ENCODE measurements at places on chromosomes 13 and 19.

DNA sequence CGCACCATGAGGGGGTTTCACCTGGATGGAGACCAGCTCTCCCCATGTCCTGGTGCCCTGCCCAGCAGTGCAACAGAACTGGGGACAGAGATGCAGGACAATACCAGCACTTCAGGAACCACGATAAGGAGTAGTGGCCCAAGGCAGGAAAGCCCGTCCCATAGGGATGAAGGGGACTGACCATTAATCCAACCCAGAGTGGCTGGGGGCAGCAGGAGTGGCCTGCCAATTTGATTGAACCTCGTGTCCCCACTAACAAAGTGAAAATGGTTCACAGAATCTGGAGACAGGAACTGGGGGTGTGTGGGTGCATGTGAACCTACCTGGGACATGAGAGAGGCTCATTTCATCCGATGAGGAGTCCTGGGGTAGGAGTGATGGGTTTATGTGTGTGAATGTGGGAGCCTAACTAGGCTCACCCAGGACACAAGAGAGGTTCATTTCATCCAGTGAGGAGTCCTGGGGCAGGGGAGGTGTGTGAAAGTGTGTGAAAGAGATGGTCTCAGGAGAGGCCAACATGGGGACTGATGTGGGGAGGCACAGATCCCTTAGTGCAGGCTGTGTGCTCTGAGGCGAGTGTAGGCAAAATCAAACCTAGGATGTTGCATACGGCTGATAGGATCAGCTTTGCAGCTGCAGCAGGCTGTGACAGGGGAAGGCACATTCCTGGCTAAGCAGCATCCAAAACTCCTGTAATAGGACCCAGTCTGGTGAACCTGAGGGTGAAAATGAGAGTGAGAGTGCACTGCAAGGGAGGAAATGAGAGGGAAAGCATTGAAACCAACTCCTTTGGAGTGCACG is 98.2 kb downstream of the ZNF429 start:
- DNase-seq, result no peak

- no peak for DNase-seq
Measured at GRCh38 chr19:29505097-29505824, 20.5 kb upstream of the VSTM2B start.

DNA sequence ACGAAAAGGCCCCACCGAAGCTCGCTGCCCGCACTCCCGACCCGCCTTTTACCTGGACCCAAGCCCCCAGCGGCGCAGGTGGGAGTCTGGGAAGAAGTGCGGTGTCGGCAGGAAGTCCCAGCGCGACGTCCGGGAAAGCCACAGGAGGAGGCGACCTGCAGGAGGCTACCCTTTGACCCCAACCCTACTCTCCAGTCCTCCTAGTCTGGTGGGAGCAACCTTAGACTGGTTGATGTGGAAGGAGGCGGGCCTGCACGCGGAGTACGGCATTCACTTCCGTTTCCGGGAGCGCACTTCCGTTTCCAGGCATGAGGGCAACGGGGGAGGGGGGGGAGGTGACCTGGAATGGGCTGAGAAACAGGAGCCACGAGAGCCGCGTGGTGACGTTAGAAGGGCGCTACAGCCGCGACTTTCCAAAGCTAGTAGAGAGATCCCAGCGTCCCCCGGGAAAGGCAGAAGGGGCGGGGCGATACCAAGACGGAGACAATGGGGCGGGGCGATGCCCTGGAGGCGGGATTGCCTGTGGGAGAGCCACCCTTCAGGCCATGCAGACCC is 28.5 kb downstream of the ZNF266 start:
- DNase-seq, result peak; percentile 49

DNA sequence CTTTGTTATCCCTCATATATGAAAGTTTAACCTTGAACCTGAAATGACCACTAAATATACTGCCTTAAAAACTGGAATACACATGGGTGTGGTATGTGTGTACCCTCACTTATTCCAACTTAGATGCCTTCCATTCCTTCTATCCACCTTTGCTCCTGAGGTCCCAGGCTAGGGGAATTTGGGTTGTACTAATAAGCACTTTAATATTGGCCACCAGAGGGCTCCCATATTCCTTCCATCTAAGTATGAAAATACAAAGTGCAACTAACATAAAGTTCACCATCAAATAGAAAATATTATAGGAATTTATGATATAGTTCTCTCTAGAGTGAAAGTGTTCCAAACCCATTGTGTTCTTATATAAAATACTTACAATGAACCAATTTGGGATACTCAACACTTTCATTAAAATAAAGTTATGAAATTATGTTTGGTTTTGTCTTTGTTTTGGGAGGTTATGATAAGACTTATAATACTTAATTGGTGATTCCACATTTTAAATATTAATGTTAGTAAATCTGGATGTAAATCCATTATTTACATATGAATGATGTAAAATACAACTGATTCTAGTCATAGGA is 62.3 kb downstream of the ITGBL1 start:
- DNase-seq, result peak; percentile 69

GRCh38 chr19:50357178-50358100 is 8.0 kb downstream of the NAPSA start:
- peak; percentile 85 for DNase-seq

DNA sequence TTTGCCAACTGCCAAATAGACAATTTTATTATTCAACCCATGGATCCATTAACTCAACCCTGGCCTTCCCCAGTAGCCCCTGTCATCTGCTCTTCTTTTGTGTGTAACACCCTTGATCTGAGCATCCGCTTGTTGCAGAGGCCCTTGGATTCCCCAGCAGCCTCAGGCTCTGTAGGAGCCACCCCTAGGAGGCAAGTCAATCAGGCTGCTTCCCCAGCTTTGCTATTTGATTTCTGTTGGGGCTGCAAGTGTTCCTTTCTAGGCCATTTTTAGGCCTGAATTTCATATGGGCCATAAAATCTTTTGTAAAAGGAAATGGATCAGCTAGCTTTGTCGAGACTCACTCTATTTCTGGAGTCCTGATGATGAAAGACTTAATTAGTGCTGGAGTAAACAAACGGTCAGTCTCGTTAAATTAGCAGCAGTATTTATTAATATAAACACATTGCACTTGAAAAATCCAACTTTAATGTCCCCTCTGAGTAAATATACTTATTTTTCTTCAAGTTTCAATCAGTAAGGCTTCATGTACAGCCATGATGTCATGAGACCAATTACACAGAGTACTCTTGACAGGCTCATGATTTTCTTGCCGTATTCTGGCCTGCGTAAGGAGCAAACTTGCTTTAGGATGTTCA is 105.3 kb downstream of the RGCC start:
- DNase-seq, result no peak

GRCh38 chr13:110010404-110011138 is 224.2 kb upstream of the IRS2 start:
- DNase-seq, result no peak

GRCh38 chr13:73428137-73428536 is 369.3 kb downstream of the KLF5 start:
- DNase-seq, result no peak

GRCh38 chr13:27171244-27171826 is at the start of gene USP12:
TSS of gene USP12 (minus strand) at chr13:27171811. CDS start at chr13:27171639, 172 bp downstream.
- DNase-seq, result peak; percentile 63

DNA sequence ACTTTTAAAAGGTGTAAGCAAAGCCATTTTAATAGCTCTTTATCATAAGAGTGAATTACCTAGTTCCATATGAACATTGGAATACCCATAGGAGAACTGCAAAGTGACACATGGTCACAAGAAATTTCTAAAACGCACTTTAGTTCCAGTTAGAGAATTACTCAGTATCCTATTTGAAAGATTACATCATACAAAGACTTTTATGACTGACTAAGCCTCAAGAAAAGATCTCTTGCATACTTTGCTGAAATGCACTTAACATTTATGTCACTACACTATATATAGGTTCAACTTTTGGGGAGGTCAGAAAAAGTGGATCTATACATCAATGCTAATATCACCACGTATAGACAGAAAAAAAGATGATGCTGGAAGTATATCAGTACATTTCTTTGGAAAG is 7.1 kb downstream of the PCDH9 start:
- DNase-seq, result no peak

DNA sequence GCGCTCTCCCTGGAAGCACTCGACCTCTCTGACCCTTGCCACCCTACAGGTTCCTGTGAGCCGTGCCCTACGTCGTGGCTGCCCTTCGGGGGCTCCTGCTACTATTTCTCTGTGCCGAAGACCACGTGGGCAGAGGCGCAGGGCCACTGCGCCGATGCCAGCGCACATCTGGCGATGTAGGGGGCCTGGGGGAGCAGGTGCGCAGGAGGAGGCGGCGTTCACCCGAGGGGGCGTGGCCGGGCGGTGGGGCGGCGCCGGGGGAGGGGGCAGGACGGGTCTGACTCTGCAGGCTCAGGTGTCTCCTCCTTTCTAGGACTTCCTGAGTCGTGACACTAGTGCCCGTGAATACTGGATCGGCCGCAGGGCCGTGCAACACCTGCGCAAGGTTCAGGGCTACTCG is 26.4 kb downstream of the CLEC4M start:
- no peak for DNase-seq

DNA sequence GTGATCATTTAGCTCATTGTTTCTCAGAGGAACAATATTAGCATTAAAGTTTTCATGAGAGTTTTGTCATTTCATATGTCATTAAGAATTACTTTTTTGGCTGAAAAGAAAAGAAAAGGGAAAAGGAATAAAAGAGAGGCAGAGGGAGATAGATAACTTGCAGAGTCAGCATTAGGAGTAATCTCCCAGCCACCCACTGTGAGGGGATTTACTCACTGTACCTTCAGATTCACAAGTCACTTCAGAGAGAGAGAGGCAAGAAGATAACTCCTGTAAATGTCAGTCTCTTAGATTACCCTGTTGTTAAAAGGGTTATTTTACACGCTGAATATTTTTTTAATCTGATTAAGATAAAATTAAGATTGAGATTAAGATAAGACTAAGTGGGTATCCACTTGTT is 125.2 kb downstream of the POU4F1 start:
- no peak for DNase-seq

DNA sequence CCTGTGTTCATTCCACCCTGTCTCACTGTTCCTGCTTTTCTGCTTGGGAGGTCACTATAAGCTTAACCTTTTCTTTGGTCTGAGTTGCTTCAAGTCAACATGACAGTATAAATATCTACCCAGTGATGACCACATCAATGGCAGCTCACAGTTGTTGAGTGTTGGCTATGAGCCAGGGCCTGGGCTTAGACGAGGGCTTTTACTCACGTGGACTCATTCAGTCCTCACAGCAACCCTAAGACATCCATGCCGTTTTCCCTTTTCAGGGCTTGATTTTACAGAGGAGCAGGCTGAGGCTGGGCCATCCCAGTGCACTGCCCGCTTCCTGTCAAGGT is 10.2 kb upstream of the CCDC97 start:
- no peak for DNase-seq

DNA sequence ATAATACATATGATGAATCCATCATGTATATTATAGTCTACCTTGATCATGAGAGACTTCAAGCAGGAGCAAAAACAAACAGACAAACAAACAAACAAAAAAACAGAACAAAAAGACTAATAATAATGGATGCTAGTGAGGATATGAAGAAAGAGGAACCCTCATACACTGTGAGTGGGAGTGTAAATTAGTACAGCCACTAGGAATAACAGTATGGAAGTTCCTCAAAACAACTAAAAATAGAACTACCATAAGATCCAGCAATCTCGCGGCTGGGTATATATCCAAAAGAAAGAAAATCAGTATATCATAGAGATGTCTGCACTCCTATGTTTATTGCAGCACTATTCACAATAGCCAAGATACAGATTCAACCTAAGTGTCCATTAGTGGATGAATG is 7.0 kb upstream of the DLEU7 start:
- no peak for DNase-seq

- DNase-seq, result no peak
Measured at GRCh38 chr13:41111454-41111853, 21.1 kb downstream of the KBTBD6 start.

DNA sequence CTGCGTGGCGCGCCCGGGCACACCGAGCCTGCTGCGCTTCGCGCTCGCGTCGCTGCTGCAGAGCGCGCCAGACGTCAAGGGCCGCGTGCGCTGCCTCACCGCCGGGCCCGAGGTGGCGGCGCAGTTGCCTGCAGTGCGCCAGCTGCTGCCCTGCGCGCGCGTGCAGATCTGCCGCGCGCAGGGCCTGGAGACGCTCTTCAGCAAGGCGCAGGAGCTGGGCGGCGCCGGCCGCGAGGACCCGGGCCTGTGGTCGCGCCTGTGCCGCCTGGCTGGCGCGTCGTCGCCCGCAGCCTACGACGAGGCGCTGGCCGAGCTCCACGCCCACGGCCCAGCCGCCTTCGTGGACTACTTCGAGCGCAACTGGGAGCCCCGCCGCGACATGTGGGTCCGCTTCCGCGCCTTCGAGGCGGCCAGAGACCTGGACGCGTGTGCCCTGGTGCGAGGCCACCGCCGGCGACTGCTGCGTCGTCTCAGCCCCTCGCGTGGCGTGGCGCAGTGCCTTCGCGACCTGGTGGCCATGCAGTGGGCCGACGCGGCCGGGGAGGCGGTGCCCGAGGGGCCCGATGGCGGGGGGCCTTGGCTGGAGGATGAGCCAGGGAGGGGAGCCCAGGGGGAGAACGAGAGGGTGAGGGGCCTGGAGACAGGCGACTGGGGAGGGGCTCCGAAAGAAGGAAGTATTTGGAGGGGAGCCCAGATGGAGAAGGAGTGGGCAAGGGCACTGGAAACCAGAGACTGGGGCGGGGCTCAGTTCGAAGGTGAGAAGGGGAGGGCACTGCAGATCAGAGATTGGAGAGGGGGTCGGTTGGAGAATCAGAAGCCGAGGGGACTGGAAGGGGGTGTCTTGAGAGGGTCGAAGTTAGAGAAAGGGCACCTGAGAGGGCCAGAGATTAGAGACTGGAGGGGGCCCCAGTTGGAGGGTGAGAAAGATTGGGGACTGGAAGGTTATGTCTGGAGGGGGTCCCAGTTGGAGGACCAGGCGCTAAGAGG is 24.7 kb downstream of the ZSWIM9 start:
- no peak for DNase-seq

- DNase-seq, result no peak
Measured at GRCh38 chr19:8835446-8835845, 3.3 kb downstream of the MBD3L1 start.

DNA sequence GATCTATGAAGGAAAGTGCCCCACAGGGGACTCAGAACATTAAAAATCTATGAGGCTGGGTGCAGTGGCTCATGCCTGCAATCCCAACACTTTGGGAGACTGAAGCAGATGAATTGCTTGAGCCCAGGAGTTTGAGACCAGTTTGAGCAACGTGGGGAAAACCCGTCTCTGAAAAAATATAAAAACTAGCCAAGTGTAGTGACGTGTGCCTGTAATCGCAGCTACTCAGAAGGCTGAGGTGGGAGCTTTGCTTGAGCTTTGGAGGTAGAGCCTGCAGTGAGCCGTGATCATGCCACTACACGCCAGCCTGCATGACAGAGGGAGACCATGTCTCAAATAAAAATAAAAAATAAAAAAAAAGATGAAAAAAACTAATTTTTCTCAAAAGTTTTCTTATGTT is 1070.6 kb downstream of the PCDH9 start:
- DNase-seq, result no peak

GRCh38 chr13:80562433-80563156 is 221.7 kb upstream of the SPRY2 start:
- peak; percentile 82 for DNase-seq

GRCh38 chr13:24183741-24184182 is 23.2 kb downstream of the SPATA13 start:
- DNase-seq, result no peak

GRCh38 chr13:36819739-36820090 is 693 bp downstream of the RFXAP start:
- peak; percentile 42 for DNase-seq

- no peak for DNase-seq
Measured at GRCh38 chr19:13002166-13002898, 7.1 kb downstream of the NFIX start.

Measured in NCI-H748 treated with DMSO at 0.1 percent for 48 hours (cell line).